ENCODE measurements at places on chromosomes 6 and 20.

DNA sequence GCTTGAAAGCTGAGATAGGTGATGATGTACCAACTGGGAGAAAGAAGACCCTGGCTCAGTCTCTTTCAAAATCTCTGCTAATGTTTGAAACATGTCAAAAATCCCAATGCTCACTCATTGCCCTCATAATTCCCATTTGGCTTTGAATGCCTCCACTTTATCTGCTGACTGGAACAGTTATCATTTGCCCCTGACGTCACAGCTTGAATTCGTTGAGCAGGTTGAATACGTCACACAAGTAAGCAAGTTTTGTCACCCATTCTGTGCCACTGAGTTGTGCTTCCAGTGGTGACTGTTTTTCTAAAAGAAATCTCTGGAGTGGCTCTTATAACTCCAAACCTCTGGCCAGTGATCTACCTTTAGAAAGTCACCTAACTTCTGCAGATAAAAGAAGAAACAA lies 991.4 kb downstream of the EYS start:
- DNase-seq: no peak

- peak; percentile 36 for DNase-seq
These were observed 39.7 kb upstream of the PHIP start for GRCh38 chr6:79117752-79118151.

GRCh38 chr6:146912730-146913685 lies 291.2 kb upstream of the STXBP5 start:
- DNase-seq: peak; percentile 68

- peak; percentile 81 for DNase-seq
These were observed 213.6 kb upstream of the SUPT3H start for GRCh38 chr6:45591306-45591705.

- no peak for DNase-seq
These were observed 42.5 kb downstream of the CD109 start for GRCh38 chr6:73738367-73739028.

GRCh38 chr20:12970372-12970821 lies 38.4 kb upstream of the SPTLC3 start:
- peak; percentile 49 for DNase-seq

GRCh38 chr6:150016324-150017185 lies 8.8 kb downstream of the RAET1L start:
- DNase-seq: peak; percentile 59

DNA sequence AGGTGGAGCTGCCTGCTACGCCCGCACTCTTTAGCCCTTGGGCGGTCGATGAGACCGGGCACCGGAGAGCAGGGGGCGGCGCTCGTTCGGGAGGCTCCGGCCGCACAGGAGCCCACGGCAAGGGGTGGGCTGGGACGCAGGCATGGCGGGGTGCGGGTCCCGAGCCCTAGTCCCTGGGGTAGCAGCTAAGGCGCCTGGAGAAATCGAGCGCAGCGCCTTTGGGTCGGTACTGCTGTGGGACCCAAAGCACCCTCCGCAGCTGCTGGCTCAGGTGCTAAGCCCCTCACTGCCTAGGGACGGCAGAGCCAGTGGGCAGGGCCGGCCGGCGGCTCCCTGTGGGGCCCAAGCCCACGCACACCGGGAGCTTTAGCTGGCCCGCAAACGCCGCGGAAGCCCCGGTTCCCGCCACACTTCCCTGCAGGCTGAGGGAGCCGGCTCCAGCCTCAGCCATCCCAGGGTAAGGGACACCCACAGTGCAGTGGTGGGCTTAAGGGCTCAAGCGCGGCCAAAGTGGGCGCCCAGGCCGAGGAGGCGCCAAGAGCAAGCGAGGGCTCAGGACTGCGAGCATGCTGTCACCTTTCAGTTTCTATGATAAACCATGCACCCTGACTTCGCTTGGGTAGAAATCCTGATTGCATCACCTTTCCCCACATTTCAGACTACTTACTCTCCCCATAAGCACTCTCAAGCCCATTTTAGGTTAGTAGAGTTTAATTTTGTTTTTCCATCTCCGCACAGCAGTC lies 52.0 kb downstream of the MYLIP start:
- no peak for DNase-seq

- DNase-seq: no peak
These were observed 182.8 kb upstream of the FOXQ1 start for GRCh38 chr6:1129131-1129530.

DNA sequence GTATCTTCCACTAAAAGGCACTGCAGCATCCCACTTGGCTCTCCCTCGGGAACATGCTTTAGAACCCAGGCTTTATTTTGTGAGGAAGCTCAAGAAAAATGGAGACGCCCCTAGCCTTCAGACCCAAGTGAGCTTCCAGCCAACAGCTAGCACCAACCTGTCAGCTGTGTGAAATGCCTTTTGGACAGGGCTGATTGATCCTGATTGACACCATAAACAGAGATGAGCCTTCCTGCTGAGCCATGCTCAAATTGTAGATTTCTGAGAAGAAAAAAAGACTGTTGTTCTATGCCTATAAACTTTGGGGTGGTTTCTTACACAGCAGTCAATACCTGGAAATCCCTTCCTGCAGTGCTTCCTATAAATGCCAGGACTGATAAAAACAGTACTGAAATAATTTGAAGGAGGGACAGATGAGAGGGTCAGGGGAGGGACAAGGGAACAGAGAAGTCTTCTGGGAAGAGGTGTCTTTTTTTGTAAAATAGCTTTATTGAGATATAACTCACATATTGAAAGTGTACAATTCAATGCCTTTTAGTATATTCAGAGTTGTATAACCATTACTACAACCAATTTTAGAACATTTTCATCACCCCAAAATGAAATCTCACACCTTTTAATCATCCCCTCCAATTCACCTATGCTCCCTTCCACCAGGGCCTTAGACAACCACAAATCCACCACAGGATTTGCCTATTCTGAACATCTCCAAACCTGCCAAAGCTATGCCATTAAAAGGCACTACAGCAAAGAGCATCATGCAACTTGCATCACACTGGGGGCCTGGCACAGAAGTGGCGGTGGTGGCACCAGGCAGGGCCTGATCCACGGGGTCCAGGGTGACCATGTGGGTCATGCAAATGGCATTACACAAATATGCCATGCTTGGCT lies 2.7 kb upstream of the STK4 start:
- no peak for DNase-seq

DNA sequence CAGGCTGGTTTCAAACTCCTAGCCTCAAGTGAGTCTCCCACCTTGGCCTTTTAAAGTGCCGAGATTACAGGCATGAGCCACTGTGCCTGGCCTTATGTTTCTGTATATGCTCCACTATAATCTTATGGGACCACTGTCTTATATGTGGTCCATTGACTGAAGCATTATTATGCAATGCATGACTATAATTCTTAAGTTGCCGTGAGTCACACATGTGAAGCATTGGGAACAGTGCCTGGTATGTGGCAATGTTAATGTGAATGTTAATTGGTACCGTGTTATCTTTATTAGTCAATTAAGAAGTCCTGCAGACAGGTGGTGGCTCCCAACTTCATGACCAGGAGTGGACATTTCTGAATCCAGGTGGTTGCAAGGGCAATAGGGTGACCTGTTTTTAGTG lies 14.7 kb upstream of the ASXL1 start:
- peak; percentile 97 for DNase-seq

DNA sequence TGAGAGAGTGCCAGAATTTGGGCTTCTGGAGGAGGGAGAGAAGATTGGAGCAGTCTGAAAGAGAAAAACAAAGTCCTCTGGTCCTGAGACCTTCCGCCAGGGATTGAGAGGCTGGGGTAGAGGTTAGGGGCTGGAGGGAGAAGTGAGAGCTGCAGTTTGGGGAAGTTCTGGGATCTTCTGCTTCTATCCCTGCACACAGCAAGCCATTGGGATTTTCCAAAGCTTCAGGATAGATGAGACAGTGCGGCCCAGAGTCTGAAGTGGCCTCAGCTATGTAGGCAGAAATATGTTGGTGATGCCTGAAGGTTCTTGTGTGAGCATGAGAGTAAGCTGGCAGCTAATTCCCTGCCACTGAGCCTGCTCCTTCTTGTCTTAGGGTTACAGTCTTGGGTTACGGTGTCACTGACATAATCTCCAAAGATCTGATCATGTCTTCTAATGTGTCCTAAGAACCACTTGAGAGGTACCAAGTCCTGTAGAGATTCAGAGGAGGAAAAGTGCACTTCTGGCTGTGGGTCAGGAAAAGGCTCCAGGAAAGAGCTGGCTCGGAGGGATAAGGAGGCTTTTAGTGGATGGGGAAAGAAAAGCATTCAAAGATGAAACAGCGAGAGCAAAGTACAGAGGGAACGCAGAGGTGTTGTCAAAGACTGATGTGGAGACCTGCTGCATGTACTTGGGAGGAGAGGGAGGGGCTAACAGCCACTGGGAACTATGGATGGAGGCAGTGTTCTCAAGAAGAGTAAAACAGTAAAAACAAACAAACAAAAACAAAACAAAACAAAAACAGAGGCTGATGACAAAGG lies 131.1 kb upstream of the MYLIP start:
- DNase-seq: no peak

- DNase-seq: no peak
These were observed 231.4 kb downstream of the CLIC5 start for GRCh38 chr6:45784250-45784649.

- DNase-seq: no peak
These were observed 480.7 kb downstream of the RFPL4B start for GRCh38 chr6:112827793-112828192.

DNA sequence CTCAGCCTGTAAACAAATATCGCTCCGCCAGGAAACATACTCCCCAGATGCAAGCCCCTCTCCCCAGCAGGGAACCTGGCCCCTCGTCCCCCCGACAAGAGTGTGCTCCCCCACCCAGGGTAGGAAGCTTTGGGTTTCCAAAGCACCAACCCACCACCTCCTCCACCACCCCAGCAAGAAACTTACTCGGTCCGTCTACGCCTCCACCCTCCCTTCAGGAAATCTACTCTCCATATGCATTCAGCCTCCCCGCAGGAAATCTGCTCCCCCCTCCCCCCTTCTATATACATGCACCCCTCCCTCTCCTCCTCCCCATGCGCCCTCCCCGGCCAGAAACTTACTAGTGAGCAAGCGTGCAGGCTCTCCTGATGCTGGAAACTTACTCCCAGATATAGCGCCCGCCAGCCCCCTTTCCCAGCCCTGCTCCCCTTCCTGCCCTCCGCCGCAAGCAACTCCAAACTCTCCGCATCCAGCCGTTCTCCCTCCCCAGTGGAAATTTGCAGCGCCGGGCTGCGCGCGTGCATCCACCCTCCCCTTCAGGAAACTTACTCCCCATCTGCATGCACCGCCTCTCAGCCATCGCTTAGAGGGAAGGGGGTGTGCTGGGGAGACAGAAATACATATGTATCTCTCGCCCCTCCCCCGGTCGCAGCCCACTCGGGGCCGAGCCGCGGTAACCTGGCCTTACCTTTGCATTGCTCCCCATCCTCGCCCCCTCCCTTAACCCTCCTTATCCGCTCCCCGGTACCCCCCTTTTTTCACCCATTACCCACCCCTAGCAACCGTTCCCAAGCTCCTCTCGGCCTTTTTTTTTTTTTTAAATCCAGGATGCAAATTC lies at the start of gene TRERF1:
Gene TRERF1 (minus strand): TSS at position 594 of the 838 bp plus-strand sequence. CDS start 182,336 bp downstream, outside the sequence.
- peak; percentile 67 for DNase-seq

- no peak for DNase-seq
These were observed 75.3 kb upstream of the ENPP5 start for GRCh38 chr6:46246081-46246480.

All from bronchial epithelial cell (primary cell).